ENCODE measurements at places on chromosomes 5 and 9.

DNA sequence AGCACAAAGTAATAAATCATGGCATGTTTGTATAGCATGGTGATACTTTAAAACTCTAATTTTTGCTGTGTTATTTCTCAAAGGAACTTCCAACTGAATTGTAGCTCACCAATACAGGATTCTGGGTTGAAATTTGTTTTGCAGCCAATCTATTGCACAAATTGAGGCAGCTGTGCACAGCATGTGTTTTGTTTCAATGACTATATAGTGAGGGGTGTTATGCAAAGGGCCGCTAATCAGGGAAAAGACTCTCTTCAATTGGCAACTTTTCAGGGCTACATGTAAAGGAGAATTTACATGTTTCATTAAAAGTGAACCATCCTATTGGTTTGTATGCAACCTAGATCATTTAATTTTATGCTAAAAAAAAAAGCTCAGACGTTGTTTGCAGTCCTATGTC is 44.6 kb downstream of the PLPPR1 start:
- DNase-seq: no peak

GRCh38 chr5:60810438-60811085 is 33.5 kb downstream of the ELOVL7 start:
- no peak for DNase-seq

GRCh38 chr5:64766941-64767340 is 1.6 kb downstream of the SREK1IP1 start:
- DNase-seq: no peak

GRCh38 chr9:96219026-96219899 is 82.7 kb downstream of the HSD17B3 start:
- no peak for DNase-seq

GRCh38 chr5:100537946-100538345 is 2.8 kb downstream of the FAM174A start:
- no peak for DNase-seq

DNA sequence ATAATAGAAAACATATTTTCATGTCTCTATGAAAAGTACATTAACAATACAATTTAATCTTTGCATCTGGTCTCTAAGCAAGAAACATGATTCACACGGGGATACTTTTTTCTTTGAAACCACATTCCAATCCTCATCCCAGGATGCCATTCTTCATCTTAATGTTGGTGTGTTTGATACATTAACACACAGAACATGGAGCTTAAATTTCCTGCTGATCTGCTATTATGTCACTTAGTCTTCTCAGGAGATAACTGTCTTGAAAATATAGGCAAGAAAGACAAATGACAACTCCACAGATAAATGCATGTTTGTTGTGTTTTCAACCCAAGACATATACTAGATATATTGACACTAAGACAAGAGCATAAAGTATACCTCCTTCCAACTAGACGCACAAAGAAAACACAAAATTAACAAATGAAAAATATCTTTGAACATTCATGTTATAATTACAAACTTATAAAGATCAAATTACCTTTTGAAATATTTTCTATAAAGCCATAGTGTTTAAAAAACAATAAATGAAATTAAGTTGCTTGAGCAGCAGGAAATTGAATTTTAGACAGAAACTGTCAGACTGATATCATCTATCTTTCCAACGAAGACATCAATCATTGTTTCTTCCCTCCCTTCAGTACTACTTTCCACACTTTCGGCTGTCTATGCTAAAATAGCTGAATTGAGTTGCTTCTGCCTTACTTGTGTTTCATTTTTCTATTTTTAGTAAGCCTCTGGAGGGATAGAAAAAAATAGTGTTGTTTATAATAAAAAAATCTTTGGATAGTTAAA is 1676.7 kb upstream of the CDH9 start:
- no peak for DNase-seq

DNA sequence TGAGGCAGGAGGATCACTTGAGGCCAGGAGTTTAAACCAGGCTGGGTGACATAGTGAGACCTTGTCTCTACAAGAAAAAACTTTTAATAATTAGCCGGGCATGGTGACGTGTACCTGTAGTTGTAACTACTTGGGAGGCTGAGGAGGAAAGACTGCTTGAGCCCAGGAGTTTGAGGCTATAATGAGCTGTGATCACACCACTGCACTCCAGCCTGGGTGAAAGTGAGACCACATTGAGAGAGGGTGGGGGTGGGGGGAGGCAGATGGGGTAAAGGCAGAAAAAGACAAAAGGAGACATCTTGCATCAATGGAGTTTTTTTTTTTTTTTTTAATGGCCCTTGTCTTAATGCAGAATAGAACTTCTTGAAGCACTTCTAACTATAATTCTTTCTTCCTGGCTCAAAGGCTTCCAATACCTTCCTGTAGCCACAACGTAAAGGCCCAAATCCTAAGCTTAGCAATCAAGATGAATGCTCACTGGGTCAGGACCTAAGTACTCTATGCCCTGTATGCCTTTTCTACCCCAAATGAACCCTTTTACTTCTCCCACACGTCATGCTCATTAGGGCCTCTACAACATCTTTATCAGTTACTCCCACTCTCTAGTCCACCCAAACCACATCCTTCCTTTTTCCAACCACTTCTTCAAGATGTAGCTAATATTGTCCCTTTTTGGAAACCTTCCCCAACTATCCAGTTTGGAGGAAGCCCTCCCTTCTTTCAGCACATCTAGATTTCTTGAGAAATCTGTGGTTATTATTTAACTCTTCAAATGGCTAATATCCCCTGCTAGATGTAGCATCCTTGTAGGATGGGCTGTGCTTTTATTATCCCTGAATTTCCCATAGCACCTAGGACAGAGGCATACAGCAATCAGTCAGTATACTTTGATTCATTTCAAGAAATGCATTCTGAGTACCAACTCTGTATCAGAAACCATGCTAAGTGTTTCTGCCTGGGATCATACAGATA is 40.8 kb downstream of the CSF2 start:
- DNase-seq: no peak

Measured in LoVo (cell line).